Naive thymus-derived CD4-positive, alpha-beta T cell (primary cell): ENCODE measurements at places on chromosomes 1 and 21. TPM values are rescaled to one million over a fixed set of nuclear protein-coding genes. Genes with fewer than 3 reads are reported as not detected.

- H3K4me3 ChIP-seq, result peak overlapping the region; percentile 49
- no peak for DNase-seq
- no peaks in the 10 kb centered on the region for H3K27me3 ChIP-seq
- peaks cover 4% of the 10 kb centered on the region for H3K4me1 ChIP-seq
Measured at GRCh38 chr1:236516929-236517704, 6.7 kb upstream of the LGALS8 start.

DNA sequence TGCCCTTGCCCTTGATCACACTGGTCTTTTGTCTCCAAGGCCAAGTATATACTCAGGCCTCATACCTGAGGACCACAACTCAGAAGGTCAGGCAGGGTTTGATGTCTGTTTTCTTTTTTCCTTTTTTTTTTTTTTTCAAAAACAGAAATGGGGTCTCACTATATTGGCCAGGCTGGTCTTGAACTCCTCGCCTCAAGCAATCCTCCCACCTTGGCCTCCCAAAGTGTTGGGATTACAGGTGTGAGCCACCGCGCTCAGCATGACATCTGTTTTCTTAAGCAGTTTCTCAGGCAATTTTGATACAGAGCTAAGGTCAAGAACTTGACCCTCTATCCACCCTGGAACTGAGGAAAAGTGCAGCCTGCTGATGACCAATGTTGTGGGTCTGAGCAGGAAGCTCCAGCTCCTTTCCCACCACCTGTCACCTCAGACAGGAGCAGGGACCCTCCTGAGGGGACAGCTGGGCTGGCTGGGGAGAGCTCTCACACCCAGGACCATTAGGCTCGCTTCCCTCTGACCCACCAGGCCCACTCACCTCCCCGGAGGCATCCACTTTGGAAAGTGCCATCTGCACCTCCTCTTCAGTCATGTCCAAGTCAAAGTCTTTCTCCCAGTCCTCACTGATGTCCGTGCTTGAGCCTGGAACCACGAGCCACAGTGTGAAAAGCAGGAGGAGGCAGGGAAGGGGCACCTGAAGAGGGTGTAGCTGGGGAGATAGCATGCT lies 5.7 kb downstream of the TSSK3 start:
- no peak for DNase-seq
- peaks cover 12% of the 10 kb centered on the region for H3K4me1 ChIP-seq
- no peak overlapping the region for H3K4me3 ChIP-seq
- H3K27ac ChIP-seq, result no peak overlapping the region

GRCh38 chr1:24045771-24046170 lies 65.6 kb upstream of the SRSF10 start:
- no peak for DNase-seq
- no peak overlapping the region for H3K4me3 ChIP-seq
- H3K4me1 ChIP-seq, result no peaks in the 10 kb centered on the region

DNA sequence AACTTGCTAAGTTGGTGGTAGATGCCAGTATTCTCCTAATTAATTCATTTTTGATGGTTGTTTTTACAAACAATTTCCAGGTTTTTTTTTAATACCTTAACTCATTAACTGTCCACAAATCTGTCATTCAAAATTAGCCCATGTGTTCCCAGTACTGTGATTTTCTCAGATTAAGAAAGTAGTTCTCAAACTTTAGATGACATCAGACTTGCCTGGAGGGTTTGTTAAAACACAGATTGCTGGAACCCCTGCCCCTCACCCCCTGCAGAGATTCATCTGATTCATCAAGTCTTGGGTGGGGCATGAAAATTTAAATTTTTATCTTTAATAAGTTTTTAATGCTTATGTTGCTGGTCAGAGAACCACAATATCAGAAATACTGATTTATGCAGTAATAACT lies 130.5 kb downstream of the BACH1 start:
- no peaks in the 10 kb centered on the region for H3K4me1 ChIP-seq
- no peak overlapping the region for H3K4me3 ChIP-seq
- H3K36me3 ChIP-seq, result no peaks in the 10 kb centered on the region
- no peak overlapping the region for H3K27ac ChIP-seq

OR2L8 gene
- not detected for polyA plus RNA-seq

DTL gene
- 0.54 TPM for polyA plus RNA-seq

DNA sequence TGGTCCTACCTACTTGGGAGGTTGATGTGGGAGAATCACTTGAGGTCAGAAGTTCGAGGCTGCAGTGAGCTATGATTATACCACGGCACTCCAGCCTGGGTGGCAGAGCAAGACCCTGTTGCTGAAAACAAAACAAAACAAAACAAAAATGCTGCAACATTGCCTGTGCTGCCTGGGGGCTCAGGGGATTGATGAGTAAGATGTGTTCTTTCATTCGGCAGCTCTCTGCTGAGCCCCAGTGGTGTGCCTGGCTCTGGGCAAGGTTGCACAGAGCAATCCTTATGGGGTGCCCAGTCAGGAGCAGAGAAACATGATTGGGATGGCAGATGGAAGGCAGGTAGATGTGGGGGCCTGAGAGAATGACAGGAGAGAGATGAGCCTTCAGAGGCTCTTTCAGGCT lies 28.6 kb upstream of the KDM4A start:
- H3K4me3 ChIP-seq, result no peak overlapping the region
- DNase-seq, result no peak
- H3K27ac ChIP-seq, result no peak overlapping the region
- no peaks in the 10 kb centered on the region for H3K36me3 ChIP-seq
- H3K4me1 ChIP-seq, result no peaks in the 10 kb centered on the region
